Activated CD4-positive, CD25-positive, alpha-beta regulatory T cell (primary cell): ENCODE measurements at places on chromosomes 12 and 14.

- no peak for DNase-seq
These were observed 25.3 kb upstream of the TCL1B start for GRCh38 chr14:95660651-95661515.

- DNase-seq = no peak
These were observed 676 bp downstream of the SERPINA3 start for GRCh38 chr14:94612580-94613554.

DNA sequence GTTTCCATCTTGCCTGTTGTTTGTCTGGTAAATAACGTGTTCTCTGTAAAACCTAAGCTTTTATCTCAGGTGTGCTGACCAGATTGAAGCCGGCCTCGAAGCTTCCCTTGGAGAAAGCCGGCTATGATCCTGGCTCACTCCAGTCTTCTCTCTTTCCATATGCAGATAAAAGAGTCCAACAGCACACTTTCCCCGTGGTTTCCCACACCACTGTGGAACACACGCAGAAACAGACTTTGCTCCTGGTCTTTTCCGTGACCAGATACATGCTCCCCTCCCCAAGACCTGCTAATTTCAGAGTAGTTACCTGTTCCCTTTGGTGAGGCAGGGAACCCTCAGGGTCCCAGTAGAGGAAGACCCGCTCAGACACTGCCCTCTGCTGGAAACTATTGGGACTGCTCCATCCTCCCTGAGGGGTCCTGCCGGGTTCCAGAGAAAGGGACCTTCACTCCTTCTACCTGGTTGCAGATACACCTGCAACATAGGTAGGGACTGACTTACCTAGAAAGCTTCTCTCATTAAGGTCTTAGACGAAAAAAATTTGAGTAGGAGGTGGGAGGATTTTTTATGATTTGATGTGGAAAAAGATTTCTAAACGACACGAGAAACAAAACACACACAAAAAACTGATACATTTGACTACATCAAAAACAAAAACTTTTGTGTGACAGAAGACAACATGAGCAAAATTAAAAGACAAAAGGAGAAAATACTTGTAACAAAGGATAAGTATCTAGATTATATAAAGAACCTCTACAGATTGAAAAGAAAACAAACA, 415.4 kb upstream of the CCDC196 start:
- peak; percentile 53 for DNase-seq

DNA sequence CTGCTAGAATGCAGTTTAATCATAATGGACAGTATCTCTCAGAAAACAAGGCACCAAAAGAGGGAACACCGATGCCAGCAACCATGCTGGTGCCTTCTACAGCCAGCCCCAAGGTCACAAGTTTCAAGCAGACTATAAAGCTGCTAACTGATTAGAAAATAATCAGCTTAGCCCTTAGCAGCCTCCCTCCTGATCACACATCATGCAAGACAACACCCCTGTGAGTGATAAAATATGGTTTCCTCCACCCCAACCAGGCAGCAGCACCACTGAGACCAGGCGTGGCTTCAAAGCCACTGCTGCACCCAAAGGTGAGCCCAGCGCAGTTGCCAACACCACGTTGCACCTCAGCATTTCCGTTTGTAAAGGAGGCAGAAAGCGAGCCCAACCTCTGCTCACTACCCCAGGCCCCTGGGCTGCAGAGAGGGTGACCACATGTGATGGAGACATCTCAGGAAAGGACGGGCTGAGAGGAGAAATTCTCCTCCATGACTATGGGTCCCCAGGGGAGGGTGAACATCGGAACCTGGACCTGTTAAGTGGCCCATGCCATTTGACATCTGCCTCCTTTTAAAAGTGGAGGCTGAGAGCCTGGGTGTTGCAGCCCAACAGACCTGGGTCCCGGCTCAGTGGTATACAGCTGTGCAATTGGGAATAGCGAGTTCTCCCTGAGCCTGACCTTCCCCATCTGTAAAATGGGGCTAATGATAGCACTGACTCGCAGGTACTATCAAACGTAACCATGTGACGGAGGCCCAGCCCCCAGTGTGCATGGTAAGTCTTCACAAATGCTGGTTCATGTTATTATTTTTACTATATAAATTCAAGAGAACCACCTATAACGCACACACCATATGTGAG, 11.5 kb downstream of the ZFP36L1 start:
- peak; percentile 48 for DNase-seq

- no peak for DNase-seq
These were observed 274.8 kb downstream of the DPF3 start for GRCh38 chr14:72619111-72619571.

DNA sequence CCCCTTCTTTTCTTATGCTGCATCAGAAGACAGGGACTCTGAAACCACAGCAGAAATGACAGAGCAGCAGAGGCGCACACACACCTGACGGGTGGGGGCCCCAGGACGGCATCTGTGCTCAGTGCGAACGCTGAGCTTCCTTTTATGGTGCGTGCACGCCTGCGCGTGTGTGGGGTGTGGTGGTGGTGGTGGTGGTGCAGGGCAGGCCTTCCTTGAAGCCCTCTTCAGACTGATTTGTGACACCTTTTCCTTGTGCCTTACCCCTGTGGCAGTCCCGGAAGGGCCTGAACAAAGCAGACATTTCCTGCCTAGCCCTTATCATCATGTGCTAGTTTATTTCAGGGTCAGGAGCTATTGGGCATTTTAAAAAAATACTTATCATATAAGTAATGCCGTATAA, 75.7 kb downstream of the TSPAN9 start:
- no peak for DNase-seq

- DNase-seq = no peak
These were observed 26.3 kb upstream of the OR5AU1 start for GRCh38 chr14:21182166-21182565.

- no peak for DNase-seq
These were observed 165.4 kb downstream of the DERA start for GRCh38 chr12:16076557-16076956.

- no peak for DNase-seq
These were observed 215.0 kb downstream of the KIF26A start for GRCh38 chr14:104353221-104353920.

DNA sequence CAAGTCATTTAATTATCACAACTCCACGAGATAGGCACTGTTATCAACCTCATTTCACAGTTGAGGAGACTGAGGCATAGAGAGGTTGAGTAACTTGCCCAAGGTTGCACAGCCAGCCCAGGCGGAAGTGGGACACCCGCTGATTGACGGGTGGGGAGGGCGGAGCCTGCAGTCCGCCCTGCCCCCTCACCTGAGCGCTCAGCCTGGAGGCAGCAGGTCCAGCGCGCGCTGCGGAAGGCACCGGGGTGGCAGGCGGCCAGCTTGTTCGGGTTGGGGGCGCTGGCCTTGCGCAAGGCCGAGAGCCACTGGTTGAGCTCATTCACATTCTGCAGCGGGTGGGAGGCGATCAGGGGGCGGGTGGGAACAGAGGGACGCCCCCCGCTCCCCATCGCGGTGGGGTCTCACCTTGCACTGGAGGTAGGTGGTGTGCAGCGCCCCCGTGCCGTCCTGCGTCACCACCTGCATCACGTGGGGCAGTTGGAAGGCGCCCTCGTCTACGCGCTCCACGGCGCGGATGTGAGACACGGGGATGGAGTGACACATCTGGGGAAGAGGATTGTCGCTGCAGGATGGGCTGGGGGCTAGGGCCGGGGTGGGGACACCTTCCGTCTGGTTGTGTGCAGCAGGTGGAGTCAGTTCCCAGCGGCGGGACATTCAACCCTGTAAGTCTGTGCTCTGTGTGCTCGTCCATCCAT, 31.7 kb downstream of the RASAL1 start:
- peak; percentile 17 for DNase-seq

GRCh38 chr12:53232646-53233461, 845 bp upstream of the RARG start:
- DNase-seq = no peak

GRCh38 chr14:87158283-87158682, 834.7 kb downstream of the GALC start:
- no peak for DNase-seq

DNA sequence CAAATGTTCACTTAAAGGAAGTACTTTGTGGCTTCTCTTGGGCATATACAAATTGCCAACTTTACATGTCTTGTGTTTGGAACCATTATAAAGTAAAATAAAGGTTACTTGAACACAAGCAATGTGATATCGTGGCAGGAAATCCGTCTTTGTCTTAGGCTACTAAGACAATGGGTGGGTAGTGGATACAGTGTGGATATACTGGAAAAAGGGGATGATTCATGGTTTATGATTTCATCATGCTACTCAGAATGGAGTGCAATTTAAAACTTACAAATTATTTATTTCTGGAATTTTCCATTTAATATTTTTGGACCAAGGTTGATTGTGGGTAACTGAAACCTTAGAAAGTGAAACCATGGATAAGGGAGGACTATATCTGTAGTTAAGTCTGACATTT, 48.4 kb downstream of the MYRFL start:
- DNase-seq = no peak

DNA sequence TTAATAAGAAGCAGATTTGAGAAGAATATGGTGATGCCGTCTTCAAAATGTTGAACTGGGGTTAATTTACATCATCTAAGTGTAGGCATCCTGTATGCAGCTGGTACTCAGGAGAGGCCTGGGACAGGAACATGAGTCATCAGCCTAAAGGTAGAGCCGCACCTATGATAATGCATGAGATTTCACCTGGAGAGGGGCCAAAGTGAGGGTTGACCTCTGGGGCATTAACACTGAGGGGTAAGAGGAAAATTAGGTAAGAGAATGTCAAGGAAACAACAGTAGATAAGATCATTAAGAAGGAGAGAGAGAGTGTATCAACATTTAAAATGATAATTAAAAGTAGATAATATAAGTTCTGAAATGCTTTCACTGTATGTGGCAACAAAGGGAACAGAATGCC, 20.2 kb upstream of the SSTR1 start:
- DNase-seq = no peak

DNA sequence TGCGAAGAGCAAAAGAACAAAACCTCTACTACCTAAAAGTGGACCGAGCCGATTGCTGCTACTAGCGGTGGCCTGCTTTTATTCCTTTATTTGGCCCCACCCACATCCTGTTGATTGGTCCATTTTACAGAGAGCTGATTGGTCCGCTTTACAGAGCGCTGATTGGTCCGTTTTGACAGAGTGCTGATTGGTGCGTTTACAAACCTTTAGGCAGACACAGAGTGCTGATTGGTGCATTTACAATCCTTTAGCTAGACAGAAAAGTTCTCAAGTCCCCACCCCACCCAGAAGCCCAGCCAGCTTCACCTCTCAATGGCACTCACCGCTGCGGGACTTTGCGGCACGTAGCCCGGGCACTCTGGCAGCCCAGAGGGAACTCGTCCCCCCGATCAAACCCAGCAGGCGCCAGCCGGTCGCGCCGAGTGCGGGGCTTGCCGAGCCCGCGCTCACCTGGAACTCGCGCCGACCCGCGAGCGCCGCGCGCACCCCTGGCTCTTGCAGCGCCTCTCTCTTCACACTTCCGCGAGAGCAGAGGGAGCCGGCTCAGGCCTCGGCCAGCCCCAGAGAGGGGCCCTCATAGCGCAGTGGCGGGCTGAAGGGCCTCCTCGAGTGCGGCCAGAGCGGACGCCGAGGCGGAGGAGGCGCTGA, 8.7 kb upstream of the FGD4 start:
- DNase-seq = no peak

- DNase-seq = peak; percentile 25
These were observed 58.6 kb downstream of the SLC38A1 start for GRCh38 chr12:46209914-46210872.

GRCh38 chr14:52399921-52400595, 85.9 kb downstream of the PTGER2 start:
- no peak for DNase-seq
